ENCODE measurements at places on chromosomes 6 and 20.

- no peak for DNase-seq
Observed at GRCh38 chr20:4805663-4806449, 84.1 kb downstream of the PRND start.

DNA sequence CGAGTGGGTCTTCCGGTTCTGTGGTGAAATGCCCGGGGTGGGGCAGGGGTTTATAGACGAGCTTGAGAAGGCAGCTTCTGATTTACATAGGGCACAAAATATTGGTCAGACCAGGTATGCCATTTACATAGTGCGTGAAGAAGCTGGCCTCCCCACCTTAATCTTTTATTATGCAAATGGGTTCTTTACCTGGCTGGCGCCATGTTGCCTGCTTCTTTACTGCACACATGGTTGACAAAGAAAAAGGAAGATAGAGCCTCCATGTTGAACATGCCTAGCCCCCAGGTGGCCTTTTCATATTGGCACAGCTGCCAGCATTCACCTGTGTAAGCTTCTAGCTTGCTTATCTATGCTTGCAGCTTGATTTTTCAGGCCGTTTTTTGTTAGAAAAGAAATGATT, 276.2 kb downstream of the PHACTR1 start:
- no peak for DNase-seq

DNA sequence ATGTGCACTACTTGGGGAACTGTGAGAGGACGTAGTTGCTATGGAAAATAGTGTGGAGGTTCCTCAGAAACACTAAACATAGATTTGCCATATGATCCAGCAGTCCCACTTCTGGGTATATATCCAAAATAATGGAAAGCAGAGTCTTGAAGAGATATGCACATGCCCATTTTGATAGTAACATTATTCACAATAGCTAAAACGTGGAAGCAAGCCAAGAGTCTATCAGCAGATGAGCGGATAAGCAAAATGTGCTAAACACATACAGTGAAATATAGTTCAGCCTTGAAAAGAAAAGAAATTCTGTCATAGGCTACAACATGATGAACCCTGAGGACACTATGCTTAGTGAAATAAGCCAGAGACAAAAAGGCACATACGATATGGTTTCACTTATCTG, 11.1 kb downstream of the SYNDIG1 start:
- DNase-seq: no peak

DNA sequence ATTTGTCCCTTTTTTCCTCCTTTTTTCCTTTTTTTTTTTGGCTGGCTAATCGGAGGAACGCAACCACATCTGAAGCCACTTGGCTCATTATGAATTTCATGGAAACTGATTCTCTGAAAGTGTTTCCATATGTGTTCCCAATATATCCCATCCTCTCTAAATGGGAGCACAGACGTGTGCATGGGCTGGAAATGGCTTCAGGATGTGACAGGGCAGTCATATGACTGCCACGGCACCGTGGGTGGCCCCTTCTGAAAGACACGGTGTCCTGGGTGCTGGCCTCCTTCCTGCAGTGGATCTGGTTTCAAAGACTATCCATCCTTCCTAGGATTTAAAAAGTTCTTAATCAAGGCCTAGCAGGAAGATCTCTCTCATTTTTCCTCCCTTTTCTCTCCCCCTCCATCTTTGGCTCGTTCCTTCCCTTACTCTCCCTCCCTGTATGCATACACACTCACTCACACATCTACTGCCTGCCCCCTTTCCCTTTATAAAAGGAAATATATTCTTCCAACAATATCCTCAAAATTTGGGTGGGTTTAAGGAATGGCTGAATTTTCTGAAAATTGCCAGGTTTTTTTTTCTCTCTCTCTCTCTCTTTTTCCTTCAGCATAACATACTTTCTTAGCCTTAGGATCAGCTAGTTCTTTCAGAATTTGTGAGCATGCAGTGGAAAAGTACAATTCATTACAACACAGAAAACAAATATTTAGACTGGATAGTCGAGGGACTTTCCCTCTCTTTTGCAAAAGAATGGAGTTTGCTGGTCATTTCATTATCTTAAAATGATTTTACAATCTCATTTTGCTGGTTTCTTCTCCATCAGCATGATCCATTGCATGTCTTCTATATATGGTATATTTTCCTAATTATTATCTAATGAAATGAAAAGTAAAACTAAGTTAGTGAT, 161.2 kb upstream of the SUPT3H start:
- DNase-seq: no peak

DNA sequence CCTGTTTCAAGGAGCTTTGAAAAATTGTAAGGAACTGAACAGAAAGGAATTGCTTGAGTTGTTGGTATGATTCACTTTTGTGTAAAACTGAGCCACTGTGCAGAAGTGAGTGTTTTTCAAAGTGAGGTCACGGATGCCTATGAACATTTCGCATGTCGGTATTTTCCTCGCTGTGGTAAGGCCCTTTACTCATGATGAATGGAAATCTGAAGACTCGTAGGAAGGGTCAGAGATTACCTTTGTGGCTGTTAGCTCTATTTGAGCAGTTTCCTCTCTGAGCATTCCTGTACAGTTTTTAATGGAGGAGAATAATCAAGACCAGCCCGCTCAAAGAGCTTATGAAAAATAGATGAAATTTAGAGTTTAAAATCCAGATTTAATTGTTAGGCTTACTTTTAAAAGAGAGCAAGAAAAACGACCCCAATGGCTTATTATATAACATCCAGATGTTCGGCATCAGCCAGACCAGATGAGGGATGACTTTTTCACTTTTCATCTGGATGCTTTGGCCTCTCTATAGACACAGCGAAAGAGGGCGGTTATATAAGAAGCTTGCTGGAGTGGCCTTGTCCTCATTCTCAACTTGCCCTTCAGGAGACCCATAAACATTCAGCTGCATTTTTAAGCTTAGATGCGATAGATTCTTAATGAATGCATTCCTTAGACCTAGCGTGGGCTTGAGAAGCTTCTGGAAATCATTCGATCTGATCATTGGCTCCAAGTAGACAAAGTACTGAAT, 99.5 kb downstream of the CD83 start:
- no peak for DNase-seq

DNA sequence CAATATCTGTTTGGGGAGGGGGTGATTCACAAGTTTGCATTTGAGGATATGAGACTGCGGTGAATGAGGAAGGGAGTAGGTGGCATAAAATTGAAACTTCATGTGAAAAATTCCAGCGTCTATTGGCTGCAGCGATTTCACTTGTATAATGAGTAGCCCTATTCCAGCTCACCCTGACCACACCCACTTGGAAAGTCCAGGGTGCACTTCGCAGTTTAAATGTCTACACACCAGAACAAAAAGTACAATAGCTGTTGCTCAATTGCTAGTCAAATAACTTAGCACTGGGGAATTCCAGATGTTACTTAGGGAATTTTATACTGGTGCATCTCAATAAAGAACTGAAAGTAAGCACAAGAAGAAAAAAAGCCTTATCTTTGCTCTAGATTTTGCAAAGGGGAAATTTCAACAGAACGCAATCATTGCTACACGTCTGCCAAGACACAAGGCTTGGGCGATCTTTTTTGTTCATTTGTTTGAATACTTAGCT, 6.3 kb downstream of the TNFAIP3 start:
- DNase-seq: peak; percentile 92

GRCh38 chr6:147787417-147787816, 278.9 kb downstream of the SAMD5 start:
- no peak for DNase-seq

- DNase-seq: no peak
Observed at GRCh38 chr20:1832634-1833033, 62.6 kb upstream of the SIRPA start.

DNA sequence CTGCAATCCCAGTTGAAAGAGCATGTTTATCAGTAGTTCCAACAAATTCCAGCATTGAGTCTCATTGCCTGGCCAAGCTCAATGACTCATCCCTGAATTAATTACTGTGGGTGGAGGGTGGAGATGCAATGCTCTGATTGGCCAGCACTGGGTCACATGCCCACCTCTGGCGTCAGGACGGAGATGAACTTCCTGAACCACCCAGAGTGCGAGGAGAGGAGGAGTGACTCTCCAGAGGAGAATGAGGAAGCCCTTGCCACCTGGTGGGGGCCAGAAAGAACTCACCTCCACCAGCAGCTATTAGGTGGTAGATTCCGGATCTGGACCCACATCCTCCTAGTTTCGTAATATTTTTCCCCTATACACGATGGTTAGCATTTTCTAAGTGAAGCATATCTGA, 283.9 kb downstream of the TBC1D7 start:
- DNase-seq: peak; percentile 4

GRCh38 chr20:39897781-39898466, 791.1 kb downstream of the MAFB start:
- DNase-seq: no peak

- no peak for DNase-seq
Observed at GRCh38 chr20:21713901-21714296, 8.4 kb downstream of the PAX1 start.

- DNase-seq: peak; percentile 68
Observed at GRCh38 chr6:6688951-6689350, 100.4 kb downstream of the LY86 start.

- no peak for DNase-seq
Observed at GRCh38 chr20:2807019-2807418, 6.6 kb upstream of the CPXM1 start.

GRCh38 chr6:31113861-31114540, 599 bp upstream of the PSORS1C1 start:
- no peak for DNase-seq

DNA sequence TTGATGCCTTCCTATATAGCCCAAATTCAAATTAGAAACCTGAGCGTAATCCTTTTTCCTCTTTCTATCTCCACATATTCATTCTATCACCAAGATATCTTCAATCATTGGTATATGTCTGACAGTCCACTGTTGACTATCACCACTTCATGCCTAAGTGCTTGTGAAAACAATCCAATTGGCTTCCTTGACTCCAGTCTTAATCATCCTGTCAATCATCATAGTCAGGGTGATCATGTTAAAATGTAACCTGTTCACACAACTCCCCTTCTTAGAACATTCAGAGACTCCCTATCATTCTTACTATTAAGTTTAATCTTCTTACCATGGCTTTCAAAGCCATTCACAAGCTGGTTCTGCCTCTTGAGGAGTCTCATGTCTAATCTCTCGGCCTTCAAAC, 616.7 kb downstream of the PHF3 start:
- DNase-seq: no peak

- DNase-seq: no peak
Observed at GRCh38 chr6:168545428-168545827, 104.4 kb downstream of the SMOC2 start.

- peak; percentile 80 for DNase-seq
Observed at GRCh38 chr20:4613718-4614620, 107.7 kb upstream of the PRND start.

- no peak for DNase-seq
Observed at GRCh38 chr6:9161731-9162130, 726.4 kb upstream of the SLC35B3 start.

DNA sequence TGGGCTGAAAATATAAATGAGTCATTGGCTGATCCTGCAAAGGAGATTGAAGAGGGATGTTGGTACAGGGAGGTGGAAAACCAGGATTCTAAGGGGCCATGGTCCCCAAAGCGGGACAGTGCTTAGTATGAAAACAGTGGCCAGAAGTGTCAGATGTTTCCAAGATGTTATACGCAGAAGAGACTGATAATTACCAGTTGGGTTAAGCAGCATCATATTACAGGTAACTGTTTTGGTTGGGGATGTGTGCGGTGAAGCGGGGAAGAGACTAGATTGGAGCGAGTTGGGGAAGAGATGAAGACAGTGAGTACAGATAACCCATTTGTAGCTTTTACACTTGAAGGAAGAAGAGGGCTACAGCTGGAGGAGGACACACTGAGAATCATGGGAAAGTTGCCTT, 80.8 kb downstream of the PLEKHG1 start:
- DNase-seq: no peak

GRCh38 chr20:24153101-24154040, 164.8 kb upstream of the GGTLC1 start:
- no peak for DNase-seq

GRCh38 chr6:168248148-168248620, 71.4 kb downstream of the DACT2 start:
- no peak for DNase-seq

- no peak for DNase-seq
Observed at GRCh38 chr6:38407192-38407591, 232.5 kb downstream of the BTBD9 start.

- DNase-seq: no peak
Observed at GRCh38 chr20:40728470-40728869, 39.4 kb upstream of the MAFB start.

GRCh38 chr6:8536122-8536521, 100.8 kb upstream of the SLC35B3 start:
- DNase-seq: no peak

DNA sequence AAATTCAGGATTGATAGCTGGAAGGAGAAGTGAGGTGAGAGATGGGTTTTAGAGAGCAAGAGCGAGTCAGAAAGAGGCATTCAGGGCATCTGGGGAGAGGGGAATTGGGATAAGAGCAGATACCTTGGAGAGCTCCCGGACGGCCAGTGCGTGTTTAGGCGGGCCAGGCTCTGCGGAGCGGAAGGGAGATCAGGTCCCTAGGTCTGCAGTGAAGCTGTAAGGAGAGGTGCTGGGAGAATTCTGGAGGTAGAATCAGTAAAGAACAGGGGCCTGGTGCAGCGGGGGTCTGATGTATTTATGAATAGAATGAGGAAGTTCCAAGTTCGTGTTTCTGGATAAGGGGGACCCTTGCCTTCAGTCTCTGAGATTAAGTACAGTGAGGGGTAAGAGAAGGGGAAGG, 47.4 kb upstream of the FAM83D start:
- peak; percentile 36 for DNase-seq

- DNase-seq: no peak
Observed at GRCh38 chr6:147203311-147204059, 732 bp upstream of the STXBP5 start.

All from dermis microvascular lymphatic vessel endothelial cell (primary cell).